Activated T-cell treated with anti-CD3 and anti-CD28 coated beads, Interleukin-2, amount 50 U/mL, for 48 hours (primary cell): ENCODE measurements at places on chromosomes 1 and 21.

DNA sequence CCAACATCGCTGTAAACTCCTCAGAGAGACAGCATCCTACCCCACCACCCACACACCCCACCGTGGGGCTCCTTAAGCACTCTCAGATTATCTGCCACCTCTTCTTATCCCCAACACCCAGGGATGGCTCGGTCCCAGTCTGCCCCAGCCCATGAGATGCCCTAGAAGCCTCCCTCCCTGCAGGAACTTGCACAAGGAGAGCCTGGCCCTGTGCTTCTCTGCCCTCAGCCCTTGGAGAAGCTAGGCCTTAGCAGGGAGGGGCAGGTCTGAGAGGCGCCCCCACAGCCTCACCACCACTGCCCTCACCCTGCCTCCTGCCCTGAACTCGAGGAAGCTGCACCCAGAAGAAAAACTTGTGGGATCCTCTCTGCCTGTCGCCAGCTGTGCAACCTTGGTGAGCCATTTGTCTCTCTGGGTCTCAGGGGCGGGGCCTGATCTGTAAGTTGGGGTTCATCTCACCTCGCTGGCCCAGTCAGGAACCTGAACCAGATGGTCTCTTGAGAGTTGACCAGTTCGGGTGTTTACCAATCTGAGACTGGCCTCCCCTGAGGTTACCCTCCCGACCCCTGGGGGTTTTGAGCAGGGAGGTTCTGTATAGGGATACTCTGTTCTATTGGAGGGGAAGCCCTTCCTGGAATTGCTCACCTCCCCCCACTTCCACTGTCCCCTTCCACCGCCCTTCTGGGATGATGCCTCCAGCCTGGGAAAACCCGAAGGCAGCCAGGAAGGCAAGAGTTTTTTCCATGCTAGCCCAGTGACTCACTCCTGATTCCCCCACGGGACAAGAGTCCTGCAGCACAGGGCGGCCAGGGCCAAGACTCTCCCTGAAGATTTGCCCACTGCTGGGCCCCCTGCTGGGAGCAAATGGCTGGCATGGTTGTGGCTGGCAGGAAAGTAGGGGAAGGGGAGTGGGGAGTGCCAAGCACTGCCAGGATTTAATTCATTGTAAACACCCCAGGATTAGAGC is at the start of gene S100A3:
S100A3 (minus strand) TSS at position 537 of the 967 bp plus-strand sequence. CDS start 773 bp downstream, outside the sequence.
- no peak for DNase-seq

DNA sequence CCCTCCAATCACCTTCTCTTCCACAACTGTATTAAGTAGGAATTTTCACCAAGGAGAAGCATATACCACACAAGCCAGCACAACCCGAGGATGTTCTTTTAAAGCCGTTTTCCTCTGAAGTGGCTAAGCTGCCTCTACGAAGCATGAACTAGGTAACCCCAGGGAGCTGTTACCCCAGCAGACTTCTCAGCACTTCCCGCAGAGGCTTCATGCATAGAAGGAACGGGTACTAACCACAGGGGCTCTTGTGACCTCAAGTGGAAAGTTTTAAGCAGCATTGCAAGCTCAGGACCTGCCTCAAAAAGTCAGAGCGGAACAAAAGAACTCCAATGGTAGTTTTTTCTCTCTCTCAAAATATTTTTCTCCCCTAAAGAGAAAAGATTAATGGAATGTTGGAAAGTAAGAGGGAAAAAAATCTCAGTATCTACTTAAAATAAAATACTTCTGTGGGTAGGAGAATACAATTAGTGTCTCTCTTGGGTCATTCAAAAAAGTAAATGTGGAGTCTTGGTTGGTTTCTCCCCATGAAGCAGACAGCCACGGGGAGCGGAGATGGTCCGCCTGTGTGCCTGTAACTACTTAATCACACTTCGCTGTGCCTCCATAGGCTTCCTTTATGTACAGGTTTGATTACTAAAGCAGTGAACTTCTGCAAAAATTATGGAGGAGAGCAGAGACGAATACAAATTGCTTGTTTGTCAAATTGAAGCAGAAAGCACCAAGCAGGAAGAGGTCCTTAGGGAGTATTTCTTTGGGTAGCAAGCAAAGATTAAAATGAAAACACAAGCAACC is 40.9 kb downstream of the STX6 start:
- DNase-seq, result peak; percentile 40

DNA sequence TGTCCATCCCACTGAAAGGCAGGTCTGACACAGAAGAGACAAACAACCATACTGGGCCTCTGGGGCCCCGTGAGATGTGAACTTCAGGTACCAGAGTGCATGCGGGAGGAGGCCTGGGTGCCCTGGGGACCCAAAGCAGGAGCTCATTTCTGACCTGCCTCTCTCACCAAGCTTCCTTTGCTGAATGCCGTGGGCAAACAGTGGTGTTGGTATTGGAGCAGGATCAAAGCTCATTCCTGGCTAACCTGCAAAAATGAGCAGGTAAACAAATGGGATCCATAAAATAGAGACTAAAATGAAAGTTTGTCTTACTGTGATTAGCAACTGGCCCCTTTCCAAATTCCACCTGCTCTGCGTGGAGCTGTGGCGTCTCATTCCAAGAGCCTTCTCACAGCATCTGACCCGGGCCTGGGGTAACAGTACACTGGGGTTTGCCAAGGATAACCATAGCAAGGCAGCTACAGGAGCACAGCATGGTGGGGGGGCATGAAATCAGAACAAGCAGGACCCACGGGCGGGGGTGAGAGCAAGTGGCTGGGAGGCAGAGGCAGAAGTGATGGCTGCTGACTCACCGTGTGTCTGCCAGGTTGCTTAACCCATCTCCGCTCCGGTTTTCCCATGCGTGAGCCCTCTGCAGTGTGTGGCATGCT is 103.6 kb downstream of the KIF26B start:
- no peak for DNase-seq

GRCh38 chr1:27724961-27725373 is 794 bp upstream of the FAM76A start:
- peak; percentile 29 for DNase-seq

GRCh38 chr1:58991305-58991704 is 207.5 kb upstream of the JUN start:
- no peak for DNase-seq

DNA sequence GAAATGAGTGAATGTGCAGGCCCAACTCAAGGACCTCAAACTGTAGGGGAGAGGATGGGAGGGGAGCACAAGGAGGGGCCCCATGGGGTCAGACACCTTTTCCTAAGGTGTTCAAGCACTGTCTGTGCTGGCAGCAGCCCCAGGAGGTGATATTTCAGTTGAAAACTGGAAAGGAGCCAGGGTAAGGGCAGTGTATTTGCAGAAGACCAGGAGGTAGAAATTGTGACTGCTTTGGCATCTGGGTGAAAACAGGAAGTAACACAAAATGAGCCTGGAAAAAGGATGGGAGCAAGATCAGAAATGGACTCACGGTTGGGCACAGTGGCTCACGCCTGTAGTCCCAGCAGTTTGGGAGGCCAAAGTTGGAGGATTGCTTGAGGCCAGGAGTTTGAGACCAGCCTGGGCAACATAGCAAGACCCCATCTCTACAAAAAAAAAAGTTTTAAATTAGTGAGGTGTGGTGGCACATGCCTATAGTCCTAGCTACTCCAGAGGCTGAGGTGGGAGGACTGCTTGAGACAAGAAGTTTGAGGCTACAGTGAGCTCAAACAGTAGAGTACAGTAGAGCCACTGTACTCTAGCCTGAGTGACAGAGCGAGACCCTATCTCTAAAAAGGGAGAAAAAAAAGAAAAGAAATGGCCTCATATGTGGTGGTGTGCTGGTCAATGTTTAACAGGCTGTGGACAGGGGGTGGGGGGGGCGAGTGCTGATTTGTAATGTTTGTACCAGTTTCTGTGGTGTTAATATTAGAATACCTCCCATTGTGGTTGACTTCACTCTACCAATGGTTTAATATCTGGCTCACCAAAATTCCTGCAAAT is 76.2 kb upstream of the ANGPTL1 start:
- DNase-seq, result no peak

DNA sequence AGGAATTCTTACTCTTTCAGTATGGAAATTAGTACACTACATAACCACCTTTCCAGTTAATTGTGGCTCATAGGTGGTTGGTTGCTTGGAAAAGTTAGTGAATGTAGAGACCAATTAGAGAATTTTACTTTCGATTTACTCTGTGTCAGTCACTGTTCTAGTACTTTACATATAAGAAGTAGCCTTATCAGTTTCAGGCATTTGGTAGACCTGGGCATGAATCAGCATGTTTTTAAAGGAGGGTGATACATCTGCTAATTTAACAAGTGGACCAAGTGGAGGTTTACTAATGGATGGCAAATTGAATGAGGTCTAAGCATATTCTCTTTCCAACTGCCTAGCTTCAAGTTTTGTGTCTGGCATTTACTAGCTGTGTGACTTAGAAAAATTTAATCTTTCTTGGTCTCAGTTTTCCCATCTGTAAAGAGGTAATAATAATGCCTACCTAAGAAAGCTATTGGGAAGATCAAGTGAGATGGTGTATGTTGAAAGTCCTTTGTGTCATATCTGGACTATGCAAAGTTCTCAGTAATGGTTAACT is 1158.6 kb downstream of the PLA2G4A start:
- DNase-seq, result no peak

DNA sequence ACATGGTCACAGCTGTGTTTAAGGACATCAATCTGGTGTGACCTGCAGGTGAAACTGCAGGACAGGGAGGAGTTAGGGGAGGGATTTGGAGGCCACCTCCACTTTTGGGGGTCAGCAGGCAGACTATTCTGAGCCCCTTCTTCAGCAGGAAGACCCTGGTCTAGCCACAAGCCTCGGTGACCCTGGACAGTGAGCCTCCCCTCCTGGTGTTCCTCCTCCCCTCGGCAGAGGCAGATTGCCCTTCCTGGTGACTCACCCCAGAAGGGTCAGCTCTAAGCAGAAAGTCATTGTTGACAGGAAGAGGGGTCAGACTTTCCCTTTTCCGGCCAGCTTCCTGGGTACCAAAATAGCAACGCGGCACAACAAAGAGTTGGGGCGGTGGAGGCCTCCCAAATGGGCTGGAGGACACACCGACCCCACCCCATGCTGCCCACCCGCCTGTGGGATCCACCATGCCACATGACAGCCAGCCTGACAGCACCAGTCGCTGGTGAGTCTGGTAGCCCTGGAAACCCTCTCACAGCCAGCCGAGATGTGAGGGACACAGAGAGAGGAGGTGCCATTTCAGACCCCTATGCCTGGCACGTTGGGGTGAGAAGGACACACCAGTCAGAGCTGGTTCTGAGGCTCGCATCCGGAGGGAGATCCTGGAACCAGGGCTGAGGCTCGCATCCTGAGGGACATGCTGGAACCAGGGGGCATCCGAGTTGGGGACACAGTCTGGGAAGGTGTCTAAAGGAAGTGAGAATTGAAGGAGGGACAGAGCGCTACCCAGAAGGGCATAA is 14.7 kb upstream of the CSF1 start:
- DNase-seq, result no peak

GRCh38 chr1:229022595-229023333 is 248.1 kb upstream of the RAB4A start:
- no peak for DNase-seq

DNA sequence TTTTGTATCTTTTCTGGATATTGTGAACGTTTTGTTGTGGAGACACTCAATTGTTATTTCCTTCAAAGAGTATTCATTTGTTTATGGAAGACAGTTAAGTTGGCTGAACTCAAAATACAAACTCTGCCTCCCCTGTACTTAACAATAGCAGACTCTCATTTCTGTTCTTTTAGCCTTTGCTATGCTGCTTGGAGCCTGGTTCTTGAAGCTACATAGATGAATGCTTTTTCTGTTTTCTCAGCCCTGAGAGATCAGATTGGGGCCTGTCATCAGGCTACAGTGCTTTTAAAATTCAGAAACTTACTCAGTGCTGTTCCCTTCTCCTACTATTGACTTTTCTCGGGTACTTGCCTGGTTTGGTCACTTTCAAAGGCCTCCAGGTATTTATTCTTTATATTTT is 215.7 kb upstream of the LYPLAL1 start:
- no peak for DNase-seq

DNA sequence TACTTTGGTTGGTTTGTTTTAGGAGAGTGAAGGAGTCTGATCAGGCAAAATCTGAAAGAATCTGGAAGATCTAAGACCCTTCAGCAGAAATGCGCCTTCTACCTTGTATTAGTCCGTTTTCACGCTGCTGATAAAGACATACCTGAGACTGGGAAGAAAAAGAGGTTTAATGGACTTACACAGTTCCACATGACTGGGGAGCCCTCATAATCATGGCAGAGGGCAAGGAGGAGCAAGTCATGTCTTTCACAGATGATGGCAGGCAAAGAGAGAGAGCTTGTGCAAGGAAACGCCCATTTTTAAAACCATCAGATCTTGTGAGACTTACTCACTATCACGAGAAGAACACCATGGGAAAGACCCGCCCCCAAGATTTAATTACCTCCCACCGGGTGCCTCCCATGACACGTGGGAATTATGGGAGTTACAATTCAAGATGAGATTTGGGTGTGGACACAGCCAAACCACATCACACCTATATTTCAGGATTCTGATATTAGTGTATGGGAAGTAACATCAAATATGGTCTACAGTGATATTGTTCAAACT is 99.3 kb downstream of the GLUL start:
- DNase-seq, result no peak

- no peak for DNase-seq
These were observed 9.5 kb downstream of the CFH start for GRCh38 chr1:196661345-196661744.

GRCh38 chr21:42559326-42559725 is 45.7 kb downstream of the SLC37A1 start:
- no peak for DNase-seq

- no peak for DNase-seq
These were observed 41.6 kb upstream of the ZNF678 start for GRCh38 chr1:227521782-227522181.

DNA sequence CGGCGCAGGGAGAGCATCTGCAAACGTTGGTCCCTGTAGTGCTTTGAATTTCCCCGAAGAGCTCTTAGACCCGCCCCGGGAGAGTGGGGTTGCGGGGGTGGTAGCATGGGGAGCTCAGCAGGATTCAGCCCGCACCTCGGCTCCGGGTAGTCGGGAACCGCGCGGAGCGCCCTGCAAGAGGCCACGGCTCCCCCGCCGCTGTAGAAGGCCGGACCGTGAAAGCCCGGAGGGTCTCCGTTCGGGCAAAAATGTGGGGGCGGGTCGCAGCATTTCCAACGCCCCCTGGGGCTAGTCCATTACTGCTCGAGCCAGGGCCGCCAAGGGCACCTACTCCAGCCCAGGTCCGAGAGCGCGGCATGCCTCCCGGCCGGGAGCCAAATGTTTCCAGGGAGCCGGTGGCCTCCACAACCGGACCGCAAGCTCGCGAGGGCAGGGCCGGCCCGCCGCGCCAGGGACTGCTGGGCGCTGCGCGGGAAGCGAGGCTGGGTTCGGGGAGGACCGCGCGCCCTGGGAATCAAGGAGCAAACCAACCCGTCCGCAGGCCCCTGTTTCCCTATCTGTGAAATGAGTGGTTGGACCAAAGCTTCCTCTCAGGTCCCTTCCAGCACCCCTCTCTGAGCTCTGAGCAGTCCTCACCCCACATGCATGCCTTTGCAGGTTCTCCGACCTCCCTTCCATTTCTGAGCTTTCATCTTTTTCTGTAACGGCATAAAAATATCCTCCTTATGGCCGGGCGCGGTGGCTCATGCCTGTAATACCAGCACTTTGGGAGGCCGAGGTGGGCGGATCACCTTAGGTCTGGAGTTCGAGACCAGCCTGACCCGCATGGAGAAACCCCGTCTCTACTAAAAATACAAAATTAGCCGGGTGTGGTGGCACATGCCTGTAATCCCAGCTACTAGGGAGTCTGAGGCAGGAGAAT is 775 bp upstream of the TMEM63A start:
- DNase-seq, result peak; percentile 60

- no peak for DNase-seq
These were observed 464 bp downstream of the ACBD6 start for GRCh38 chr1:180501865-180502360.

GRCh38 chr1:182200025-182200812 is 138.7 kb upstream of the ZNF648 start:
- DNase-seq, result no peak
